Iris pigment epithelial cell (primary cell): ENCODE measurements at places on chromosomes 7 and 10.

DNA sequence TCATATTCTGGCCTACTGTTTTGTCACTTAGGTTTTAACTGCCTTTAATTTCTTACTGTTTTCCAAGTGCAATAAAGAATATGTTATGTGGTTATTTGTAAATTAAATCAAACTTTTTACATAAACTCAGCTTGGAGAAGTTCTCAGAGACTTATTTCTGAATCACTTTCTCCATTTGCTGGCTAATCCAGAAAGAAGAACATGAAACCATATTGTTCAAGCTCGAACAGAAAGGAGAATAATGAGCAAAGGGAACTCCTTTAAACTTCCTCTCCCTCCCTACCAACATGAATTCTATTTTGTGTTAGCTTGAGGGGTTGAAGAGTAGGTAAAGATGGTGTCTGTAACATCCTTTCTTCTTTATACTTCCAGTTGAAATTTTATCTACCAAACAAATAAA, 52.3 kb downstream of the SHTN1 start:
- DNase-seq, result no peak

DNA sequence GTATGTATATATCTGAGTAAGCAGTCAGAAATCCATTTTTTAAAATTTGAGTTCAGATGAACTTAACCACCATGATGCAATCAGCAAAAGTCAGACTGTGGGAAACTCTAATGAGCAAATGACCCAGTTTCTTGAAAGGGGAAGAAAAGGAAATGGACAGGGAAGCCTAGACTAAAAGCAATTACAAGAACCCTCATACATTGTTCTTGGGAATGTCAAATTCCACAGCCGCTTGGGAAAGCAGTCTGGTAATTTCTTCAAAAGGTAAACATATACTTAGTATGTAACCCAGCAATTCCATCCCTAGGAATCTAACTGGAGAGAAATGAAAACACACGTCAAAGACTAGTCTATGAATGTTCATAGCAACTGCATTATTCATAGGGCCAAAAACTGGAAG, 16.4 kb upstream of the FOXK1 start:
- DNase-seq, result peak; percentile 97

DNA sequence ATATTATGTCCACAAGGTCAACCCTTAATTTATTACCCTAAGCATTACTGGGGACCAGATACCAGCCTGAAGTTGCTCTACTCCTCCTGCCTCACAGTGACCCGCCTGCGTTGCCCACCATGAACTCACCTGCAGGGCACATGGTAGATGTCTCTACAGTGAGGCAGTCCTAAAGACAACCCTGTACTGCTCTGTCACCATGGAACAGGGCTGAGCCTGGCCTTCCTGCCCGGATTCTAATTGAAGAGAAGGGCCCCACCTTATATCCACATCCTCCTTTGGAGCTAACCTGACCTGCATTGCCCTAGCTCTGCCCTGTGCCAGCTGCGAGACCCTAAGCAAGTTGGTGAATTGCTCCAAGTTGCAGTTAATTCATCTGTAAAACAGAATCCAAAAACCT, 4.1 kb downstream of the SH3PXD2A start:
- no peak for DNase-seq

DNA sequence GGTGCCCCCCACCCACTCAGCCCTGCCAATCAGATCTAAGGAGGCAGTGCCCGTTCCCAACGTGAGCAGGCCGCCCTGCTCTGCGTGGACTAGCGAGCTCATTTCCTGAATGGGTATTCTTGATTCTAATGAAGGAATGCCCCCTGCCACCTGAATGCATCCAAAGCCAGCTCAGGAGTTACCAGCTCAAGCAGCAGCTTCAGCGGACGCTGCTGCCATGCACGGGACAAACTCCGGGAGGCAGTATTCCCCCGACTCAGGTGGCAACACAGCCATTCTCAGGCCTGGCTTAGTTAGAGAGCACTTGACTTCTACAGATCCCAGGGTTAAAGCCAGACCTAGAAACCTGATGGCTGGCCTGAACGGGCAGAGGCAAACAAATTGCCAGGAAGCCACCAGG, 25.8 kb downstream of the PSAP start:
- no peak for DNase-seq

GRCh38 chr10:98377536-98377935, 37.4 kb downstream of the PYROXD2 start:
- DNase-seq, result no peak

DNA sequence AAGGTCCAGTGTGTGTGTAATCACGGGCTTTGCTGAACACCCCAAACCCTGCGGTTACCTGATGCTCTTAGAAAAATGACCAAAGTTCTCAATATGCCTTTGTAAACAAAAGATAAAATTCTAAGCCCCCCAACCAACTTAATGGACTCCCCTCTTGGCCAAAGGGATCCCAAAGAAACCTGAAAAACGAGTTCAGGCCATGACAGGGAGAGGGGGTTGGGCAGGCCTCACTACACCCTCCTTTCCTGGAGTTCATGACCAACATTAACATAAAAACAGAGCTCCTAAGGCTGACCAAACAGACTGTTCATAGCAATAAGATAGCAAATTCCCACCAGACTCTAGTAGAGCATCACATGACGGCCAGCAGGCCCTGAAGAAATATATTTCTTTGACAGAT, 3.0 kb upstream of the VIPR2 start:
- DNase-seq, result no peak

GRCh38 chr7:111093496-111093895, 2.6 kb downstream of the LRRN3 start:
- DNase-seq, result no peak

DNA sequence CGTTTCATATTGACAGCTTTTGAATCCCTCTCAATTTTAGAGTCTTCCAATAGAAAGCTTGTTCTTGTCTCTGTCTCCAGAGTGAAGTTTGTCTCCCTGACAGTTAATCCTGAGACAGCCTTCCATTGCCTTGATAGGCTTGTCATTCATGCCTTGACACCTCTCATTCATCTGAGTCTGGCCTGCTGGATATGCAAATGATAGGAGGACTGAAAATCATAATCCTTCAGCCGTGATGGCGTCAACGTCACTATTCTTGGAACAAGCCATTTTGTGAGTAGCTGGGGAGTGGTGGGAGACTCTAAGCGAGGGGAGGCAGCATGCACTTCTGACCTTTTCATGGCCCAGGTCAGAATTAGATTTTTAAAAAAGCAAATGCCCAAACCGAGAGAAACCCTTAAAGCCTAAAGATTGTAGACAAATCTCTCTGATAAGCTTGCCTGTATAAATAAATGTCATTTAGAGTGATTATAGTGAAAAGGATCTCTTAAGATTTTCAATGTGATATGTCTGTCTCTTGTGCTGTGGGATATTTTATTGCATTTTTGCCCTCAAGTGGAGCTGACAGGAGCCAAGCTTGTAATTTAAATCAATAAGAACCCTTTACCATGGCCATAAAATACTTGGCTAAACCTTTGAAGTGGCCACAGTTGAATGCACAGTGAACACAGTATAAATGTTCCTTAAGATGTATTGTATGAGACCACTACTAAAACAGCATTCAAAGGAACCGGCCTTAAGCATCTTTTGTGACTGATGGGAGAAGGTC, 148.8 kb downstream of the SNX10 start:
- DNase-seq, result no peak

- DNase-seq, result peak; percentile 32
These were observed 2.8 kb downstream of the RSBN1L start for GRCh38 chr7:77699056-77699455.

DNA sequence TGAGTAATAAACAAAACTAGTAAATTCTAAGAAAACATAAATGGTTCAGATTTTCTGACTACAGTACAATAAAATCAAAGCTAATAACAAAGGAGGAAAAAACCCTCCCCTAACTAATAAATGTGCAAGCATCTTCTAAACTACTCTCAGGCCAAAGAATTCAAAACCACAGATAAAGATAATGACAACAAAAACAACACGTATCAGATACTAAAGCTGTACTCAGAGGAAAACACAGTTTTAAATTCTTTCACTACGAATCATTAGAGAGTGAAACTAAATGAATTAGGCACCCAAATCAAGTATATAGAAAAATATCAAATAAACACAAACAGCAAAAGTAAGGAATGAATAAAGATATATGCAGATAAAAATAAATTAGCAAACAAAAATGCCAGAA, 200.9 kb downstream of the TEX36 start:
- DNase-seq, result peak; percentile 18

DNA sequence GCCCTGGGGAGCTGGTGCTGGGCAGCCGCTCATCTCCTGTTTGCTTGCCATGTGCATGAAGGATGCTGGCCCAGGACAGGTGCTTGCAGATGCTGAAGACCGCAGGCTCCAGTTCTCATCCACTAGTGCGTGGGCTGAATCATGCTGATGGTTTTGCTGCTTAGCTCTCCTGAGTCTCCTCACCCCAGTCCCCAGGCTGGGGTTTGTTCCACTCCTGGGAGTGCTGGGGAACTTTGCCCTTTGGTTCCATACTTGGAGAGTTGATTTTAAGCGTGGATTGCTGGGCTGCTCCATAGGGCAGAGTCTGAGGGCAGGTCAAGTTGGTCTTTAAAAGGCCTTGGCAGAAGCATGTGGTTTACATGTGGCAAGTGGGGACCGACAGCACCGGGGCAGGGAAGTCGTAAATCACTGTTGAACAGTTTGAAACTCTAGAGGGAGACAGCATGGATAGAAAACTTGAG, 9.1 kb downstream of the DYNC2I1 start:
- no peak for DNase-seq

DNA sequence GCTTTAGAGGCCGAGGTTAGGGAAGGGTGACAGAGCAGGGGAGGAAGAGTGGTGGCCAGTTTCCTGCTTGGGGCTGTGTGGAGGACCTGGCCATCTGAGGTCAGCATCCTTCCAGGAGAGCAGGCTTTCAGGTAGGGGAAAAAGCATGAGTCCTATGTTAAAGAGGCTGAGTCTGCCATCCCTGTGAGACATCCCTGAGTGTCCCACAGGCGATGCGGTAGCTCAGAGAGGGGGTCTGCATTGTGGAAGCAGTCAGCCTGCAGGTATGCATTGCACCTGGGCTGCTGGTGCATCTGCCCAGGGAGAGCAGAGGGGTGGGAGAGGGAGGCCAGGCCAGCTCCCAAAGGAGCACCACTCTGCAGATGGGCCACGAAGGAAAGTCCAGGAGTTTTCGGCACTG, 282.1 kb upstream of the ZNF32 start:
- no peak for DNase-seq

DNA sequence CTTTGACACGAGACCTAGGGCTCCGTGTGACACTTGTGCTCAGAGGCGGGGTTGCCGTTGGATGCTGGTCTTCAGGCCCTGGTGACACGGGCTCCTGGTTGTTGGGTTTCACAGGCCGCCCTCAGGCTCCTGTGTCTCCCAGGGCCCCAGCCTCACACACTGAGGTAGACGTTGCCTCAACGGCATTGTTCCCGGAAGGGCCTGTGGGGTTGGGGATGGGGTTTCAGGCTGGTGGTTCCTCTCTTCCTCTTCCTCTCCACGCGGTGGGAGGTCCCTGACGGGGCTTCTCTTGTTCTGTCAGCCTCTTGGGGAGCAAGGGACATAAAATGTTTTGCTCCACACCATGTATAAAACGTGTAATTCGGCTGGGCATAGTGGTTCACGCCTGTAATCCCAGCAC, 125.1 kb downstream of the TRRAP start:
- DNase-seq, result no peak

DNA sequence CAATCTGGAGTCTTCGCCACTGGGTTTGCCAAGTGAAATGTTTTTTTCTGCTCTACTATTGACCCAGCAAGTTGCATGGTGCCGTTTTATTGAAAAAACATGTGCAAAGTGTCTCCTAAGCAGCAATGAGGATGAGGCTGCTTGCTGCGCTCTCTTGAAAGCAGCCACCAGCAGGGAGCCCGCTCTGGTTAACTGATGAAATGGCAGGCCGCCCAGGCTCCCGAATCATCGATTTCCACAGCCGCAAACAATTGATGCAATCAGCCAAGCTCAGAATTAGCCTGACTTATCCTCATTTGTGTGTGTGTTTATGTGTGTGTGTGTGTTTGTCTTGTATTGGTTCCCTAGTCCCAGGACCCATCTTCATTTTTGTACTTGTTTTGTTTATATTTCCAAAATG, 22.2 kb upstream of the LYZL1 start:
- peak; percentile 52 for DNase-seq
